CD4-positive, alpha-beta T cell treated with Interleukin-15 for 4 hours (primary cell): ENCODE measurements at places on chromosomes 5 and 9.

- DNase-seq, result no peak
These were observed 18.1 kb downstream of the FAM78A start for GRCh38 chr9:131258186-131258585.

DNA sequence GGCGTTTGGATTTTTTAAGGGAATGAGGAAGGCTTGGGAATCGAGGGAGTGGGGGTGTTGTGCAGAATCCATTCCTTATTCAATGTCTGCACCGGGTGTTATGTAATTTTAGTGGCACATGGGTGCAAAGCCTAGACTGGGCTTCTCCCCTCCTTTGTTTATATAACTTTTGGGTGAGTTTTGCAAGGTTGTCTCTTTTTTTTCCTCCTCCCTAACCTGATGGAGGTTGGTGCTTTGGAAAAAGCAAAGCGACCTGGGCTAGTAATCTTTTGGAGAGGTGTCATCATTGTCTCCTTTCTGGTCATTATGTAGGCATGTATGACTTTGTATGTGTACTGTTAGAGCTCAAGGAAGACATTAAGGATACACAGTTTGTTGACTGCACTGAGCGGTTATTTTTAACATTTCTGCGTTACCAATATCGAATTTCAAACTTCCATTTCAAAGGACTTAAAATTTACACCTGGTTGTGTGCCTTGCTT, 3.1 kb downstream of the SMARCA2 start:
- DNase-seq, result no peak

- no peak for DNase-seq
These were observed 3.4 kb downstream of the CCNI2 start for GRCh38 chr5:132750471-132751230.

DNA sequence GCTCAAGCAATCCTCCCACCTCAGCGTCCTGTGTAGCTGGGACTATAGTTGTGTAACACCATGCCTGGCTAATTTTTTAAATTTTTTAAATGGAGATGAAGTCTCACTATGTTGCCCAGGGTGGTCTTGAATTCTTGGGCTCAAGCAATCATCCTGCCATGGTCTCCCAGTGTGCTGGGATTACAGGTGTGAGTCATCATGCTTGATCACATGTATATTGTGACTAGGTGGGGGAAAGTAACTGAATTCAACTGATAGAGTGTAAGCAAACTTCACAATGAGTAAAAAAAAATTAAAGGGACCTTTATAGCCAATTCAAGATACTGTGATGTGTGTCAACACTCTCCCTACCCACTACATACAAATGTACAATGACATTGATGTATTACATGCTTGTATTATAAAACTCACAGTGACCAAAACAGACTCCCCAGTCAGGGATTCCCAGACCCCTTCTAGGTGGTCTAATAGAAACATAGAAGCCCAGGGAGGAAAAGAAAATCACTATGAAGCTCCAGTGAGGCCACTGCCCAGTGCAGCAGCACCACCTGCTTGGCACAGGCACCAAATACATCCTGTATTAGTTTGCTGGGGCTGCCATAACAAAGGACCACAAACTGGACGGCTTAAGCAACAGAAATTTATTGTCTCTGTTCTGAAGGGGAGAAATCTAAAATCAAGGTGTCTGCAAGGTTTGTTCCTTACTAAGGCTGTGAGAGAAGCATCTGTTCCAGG, 8.8 kb downstream of the PLGRKT start:
- DNase-seq, result no peak

GRCh38 chr5:128766406-128766805, 198.9 kb upstream of the SLC27A6 start:
- no peak for DNase-seq

GRCh38 chr9:16773116-16773515, 97.4 kb downstream of the BNC2 start:
- DNase-seq, result no peak

GRCh38 chr9:124264823-124265233, 7.1 kb downstream of the NEK6 start:
- no peak for DNase-seq

DNA sequence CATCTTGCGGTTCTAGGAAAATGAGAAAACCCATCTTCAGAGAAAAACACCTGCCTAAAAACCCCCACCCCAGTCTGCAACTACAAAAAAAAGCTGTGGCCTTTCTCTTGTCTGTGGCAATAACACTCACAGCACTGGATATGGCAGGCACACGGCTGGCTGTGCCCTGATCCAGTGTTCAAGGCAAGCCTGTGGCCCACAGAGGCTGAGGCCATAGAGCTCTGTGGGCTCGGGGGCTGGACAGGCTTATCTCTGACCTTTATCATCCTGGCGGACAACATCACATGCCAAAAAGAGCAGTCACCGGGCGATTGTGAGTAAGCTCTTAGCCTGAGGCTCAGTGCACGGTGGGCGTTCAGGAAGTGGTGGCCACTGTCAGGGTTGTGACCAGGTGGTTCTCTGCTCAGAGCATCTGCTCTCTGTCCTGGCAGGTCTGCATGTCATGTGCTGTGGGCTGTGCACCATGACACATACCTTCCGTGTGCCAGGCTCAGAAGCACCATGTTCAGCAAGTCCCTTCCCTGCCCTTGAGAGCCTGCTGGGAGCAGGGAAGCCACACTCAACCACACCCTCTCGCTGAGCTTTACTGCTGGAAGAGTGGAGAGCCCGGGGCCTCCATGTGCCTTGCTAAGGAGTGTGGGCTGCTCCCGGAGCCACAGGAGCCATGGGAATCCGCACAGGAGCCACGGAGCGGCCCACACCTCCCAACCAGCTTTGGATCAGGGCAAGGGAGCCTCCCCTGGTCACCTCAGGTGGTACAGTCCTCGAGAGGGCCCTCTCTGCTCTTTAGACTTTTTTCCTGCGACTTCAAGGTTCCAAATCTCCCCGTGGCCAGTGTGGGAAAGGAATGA, 34.6 kb upstream of the WDR38 start:
- DNase-seq, result no peak

GRCh38 chr5:177189965-177190364, 56.4 kb downstream of the NSD1 start:
- DNase-seq, result no peak

DNA sequence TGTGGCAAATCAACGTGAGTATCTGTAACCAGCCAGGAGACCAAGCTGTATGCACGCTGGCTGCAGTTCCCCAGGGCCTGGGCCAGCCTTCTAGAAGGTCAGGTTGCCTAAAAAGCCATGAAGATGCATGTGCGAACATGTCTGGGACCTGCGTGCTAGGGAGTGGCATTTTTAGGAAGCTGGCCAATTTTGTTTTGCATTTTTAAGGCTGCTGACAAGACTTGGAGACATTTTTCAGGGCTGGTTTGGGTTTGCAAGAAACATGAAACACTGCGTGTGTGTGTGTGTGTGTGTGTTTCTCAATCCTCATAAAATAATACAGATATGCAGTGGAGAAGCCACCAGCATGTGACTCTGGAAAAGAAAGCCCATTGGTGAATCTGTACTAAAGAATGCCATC, 5.1 kb downstream of the TGFBI start:
- DNase-seq, result no peak

- no peak for DNase-seq
These were observed 32.1 kb upstream of the PDCL start for GRCh38 chr9:122860319-122861142.

DNA sequence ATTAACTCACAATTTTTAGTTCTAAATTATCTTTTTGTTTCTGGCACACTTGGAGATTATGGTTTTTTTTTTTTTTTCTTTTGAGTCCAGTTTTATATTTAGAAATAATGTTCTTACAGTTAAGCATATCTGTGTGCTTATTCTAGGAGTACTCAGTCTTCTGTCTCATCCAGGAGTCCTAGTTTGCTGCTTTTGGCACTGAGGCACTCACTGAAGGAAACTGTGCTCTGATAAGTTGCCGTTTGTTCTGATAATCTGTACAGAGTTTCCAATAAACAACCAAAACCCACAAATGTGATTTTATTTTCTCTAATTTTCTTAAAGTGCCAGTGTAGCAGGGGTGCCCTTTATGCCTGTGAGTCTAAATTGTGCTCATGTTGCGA, 251.0 kb downstream of the LRRC70 start:
- DNase-seq, result no peak

DNA sequence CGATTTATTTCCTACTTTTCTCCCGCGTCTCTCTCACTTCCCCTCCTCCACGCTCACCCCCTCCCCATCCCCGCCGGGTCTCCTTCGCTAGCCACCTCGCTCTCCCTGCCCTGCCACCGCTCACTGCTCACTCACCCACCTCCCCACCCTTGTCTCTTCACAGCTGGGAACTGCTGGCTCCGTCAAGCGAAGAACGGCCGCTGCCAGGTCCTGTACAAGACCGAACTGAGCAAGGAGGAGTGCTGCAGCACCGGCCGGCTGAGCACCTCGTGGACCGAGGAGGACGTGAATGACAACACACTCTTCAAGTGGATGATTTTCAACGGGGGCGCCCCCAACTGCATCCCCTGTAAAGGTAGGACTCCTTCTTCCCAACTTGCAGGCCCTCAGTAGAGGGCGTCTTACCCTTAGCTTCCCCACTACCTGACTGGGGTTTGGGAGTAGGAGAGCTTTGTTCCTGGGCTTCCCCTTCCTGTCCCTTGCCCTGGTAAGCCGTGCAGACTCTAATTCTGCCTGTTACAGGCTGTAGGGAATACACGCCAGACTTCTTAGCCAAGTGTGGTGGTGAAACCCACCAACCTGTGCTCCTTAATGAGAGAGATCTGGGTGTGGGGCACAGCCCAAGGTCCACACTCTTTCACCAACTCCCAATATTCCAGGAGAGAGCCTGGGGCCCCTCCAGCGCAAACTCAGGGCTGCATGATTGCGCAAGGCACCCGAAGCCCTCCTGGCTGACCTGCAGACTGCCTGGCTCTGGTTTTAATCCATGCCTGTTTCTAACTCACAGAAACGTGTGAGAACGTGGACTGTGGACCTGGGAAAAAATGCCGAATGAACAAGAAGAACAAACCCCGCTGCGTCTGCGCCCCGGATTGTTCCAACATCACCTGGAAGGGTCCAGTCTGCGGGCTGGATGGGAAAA, 2.5 kb downstream of the FST start:
- DNase-seq, result no peak

DNA sequence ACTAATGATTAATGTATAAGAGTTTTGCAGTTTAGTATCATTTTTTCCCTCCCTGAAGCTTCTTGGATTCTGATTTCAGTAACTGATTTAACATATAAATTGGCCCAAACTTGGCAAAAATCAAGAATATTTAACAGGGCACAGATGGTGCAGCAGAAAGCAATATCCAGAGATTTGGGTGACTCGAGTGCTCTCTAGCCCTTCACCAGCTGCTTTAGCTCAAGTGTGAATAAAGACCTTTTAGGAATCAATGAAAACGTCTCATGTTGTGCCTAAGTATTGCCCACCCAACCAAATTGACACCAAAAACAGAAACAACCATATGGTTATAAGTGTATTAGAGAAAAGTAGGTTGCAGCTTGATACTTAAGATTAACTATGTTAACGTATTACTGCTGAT, 933.4 kb upstream of the PTPRD start:
- DNase-seq, result no peak

DNA sequence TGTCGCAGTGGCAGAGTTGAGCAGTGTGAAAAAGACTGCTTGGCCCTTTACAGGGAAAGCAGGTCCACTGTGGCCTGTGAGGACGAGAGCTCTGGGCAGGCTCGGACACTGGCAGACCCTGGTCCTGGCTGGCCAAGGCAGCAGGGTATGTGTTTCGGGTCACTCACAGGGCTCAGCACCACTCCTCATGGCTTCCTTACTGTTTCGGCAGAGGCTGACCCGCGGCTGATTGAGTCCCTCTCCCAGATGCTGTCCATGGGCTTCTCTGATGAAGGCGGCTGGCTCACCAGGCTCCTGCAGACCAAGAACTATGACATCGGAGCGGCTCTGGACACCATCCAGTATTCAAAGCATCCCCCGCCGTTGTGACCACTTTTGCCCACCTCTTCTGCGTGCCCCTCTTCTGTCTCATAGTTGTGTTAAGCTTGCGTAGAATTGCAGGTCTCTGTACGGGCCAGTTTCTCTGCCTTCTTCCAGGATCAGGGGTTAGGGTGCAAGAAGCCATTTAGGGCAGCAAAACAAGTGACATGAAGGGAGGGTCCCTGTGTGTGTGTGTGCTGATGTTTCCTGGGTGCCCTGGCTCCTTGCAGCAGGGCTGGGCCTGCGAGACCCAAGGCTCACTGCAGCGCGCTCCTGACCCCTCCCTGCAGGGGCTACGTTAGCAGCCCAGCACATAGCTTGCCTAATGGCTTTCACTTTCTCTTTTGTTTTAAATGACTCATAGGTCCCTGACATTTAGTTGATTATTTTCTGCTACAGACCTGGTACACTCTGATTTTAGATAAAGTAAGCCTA, 15.7 kb downstream of the SQSTM1 start:
- DNase-seq, result peak; percentile 78

- no peak for DNase-seq
These were observed 533.4 kb downstream of the PDE4D start for GRCh38 chr5:59360130-59360555.

DNA sequence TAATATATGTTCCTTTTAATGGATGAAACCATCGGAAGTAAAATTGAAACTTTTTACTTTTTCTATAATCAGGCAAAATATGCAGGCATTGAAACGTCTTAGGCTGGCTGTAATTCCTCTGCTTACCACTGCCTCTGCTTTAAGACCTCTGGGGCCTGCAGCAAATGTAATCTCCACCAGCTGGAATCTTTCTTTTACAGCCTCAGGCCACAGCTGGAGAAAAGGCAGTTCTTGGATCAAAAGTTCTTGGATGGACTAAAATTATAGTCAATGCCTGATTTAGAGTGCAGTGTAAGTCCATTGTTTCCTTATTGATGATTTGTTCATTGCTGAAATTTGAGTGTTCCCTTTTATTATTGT, 396.7 kb downstream of the KCTD16 start:
- no peak for DNase-seq
